ENCODE measurements at places on chromosomes 7 and 10.

DNA sequence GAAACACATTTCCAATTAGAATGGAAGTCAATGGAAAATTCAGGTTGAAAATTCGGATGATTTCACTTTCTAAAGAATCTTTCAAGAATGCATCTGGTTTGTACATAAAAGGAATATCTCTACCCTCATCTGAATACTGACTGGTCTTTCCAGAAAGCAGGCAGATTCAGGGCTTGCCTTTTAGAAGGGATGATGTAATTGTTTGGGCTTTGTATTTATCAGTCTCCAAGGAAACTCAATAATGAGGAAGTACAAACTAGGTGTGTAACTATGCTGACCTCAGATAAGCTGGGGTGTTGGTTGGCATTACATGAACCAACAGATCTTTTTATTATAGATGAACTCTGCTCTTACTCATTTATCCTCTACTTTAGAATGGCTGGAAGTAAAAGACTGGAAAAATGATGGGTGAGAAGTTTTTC, 24.1 kb downstream of the PDLIM1 start:
- no peak for DNase-seq

GRCh38 chr10:31142026-31142425, 110.4 kb upstream of the ZNF438 start:
- no peak for DNase-seq

DNA sequence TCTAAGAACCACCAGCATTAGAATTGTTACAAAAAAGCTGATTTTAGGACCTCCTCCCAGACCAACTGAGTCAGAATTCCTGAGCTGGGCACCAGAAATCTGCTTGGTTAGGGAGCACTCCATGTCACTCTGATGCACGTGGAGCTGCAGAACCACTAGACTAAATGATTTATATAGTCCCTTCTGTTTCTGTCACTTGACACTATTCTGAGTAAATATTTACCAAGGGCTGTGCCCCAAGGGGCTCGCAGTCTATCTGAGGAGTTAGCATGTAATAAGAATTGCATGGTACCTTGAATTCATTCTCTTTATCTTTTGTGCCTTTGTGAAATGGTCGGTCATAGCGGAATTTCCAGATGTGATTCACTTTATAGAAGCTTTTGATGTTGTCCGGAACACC, 196.0 kb upstream of the IMMP2L start:
- no peak for DNase-seq

DNA sequence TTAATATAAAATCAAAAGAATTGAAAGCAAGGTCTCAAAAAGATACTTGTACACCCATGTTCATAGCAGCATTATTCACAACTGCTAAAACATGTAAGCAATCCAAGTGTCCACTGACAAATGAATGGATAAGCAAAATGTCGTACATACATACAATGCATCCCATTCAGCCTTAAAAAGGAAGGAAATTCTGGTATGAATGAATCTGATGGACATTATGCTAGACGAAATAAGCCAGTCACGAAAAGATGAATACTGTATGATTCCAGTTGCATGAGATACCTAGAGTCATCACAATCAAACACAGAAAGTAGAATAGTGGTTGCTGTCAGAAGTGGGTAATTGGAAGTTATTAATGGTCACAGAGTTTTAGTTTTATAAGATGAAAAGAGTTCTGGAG, 9.5 kb upstream of the TAC1 start:
- no peak for DNase-seq

DNA sequence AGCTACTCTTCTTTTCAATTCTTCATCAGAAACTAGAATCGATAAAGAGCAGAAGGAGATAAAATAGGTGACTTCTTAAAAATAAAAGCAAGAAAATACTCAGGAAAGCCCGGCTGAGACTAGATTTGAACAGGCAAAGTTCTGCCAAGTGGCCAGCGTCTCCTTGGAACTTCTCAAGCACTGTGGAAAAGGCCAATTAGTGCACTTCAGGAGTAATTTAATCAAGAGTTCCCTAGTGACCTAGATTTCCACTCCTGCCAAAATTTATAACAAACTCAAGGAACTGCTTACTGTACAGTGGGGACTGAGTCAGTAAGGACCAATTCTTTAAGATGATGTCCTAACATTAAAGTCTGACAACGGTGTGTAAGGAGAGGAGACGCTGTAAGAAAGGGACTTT, 57.3 kb downstream of the CHCHD3 start:
- DNase-seq = no peak

GRCh38 chr10:5117026-5117425, 22.8 kb downstream of the AKR1C3 start:
- no peak for DNase-seq

- DNase-seq = no peak
These were observed 437.3 kb downstream of the SORCS1 start for GRCh38 chr10:106727170-106727569.

- DNase-seq = no peak
These were observed 749.1 kb upstream of the SORCS1 start for GRCh38 chr10:107913317-107914294.

Data from posterior cingulate gyrus (tissue), 11 donors.